ENCODE measurements at places on chromosomes 5 and 9. TPM values are rescaled to one million over a fixed set of nuclear protein-coding genes. Genes with fewer than 3 reads are reported as not detected.

SLIT3 gene
- 7.6 TPM for total RNA-seq

GRCh38 chr9:134787601-134788531 is 92.7 kb upstream of the FCN2 start:
- DNase-seq = no peak

CTSV gene
- total RNA-seq = 4.8 TPM

MYMK gene
- total RNA-seq = not detected

- DNase-seq = no peak
Observed at GRCh38 chr5:120848883-120849282, 384.8 kb downstream of the PRR16 start.

GRCh38 chr9:127215268-127216209 is 49.0 kb upstream of the GARNL3 start:
- no peak for DNase-seq

GRCh38 chr5:125491986-125492492 is 745.6 kb upstream of the ZNF608 start:
- no peak for DNase-seq

GRCh38 chr5:96199713-96200183 is 233.3 kb downstream of the PCSK1 start:
- no peak for DNase-seq

DNA sequence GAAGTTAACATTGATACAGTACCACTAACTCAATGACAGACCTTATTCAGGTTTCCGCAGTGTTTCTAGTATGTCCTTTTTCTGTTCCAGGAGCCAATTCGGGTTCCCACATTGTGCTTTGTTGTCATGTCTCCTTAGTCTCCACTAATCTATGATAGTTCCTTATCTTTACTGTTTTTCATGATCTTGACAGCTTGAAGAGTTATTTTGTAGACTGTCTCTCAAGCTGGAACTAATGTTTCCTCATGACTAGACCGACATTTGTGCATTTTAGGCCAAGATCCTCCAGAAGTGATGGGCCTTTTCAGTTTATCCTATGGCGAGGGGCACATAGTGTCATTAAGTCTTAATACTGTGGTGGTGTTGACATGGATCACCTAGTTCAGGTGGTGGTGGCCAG is 104.2 kb downstream of the MACROH2A1 start:
- DNase-seq = no peak

GRCh38 chr5:160555971-160556631 is 134.4 kb downstream of the PTTG1 start:
- DNase-seq = no peak

- no peak for DNase-seq
Observed at GRCh38 chr9:136346927-136347465, 16.5 kb downstream of the DNLZ start.

PGM5 gene
- 48.6 TPM for total RNA-seq

- no peak for DNase-seq
Observed at GRCh38 chr5:145510769-145511168, 324.4 kb downstream of the PRELID2 start.

DNA sequence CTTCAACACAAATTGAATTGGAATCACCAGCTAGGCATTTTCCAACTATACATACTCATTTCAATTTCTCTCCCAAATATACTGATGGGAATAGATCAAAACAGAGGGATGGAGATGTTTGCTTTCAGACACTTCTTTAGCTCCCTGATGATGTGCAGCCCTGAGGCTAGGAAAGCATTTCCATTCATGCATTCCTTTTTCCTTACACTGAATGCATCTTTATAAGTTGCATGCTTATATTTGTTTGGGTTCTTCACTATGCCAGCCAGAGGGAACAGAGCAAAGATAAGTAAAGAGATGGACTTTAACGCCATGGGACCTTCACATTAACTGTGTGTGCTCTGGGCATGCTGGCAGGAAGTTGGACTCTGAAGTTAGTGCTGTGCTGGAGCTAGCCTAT is 696.5 kb upstream of the CDH9 start:
- no peak for DNase-seq

DPYSL3 gene
- 8.8 TPM for total RNA-seq

DNA sequence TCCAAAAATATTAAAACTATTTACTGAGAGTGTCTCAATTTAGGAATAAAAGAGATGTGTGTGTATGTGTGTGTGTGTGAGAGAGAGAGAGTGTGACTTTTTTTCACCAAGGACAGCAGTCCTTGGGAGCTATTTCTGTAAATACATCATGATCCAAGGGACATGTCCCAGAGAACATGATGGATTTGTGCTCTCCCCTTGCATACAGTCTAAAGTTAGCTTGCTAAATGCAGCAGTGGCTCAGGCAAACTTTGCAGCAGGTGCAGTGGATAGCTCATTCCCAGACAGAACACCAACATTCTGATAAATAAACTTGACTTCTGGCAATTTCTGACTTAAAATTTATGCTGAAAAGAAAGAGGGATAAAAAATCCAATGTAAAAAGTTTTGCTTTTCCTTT is 55.4 kb upstream of the SGCD start:
- DNase-seq = no peak

- no peak for DNase-seq
Observed at GRCh38 chr5:34930870-34931269, 1.5 kb downstream of the DNAJC21 start.

SPINK7 gene
- not detected for total RNA-seq

DNA sequence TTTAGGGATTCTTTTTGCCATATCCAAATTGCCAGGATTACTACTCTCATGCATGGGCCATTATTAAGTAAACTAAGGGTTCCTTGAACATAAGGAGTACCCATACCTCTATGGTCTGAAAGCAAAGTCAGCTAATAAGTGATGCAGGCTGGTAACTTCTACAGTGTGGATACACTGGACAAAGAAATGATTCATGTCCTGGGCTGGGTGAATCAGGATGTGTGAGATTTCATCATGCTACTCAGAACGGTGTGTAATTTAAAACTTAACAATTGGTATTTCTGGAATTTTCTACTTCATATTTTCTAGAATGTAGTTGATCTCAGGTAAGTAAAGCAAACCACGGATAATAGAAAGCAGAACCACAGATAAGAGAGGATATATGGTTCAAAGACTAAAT is 428.8 kb downstream of the CHSY3 start:
- no peak for DNase-seq

DNA sequence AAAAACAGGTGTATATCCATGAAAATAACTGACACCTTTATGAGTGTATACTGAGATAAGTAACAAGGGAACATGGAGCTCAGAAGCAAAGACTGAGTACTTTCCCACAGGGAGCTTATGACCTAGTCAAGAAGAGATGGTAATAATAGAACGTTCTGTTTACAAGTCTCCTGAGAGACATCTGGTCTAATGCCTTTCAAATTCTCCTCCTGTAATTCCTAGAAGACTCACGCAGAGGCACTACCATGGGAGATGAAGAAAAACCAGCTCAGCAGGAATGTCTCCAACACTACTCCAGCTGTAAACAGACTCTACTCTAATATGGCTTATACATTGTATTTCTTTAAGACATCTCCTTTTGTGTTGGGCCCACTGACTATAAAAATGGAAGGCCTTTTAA is 503.6 kb upstream of the TUSC1 start:
- no peak for DNase-seq

GRCh38 chr5:8694545-8694944 is 825.6 kb downstream of the MTRR start:
- DNase-seq = no peak

DNA sequence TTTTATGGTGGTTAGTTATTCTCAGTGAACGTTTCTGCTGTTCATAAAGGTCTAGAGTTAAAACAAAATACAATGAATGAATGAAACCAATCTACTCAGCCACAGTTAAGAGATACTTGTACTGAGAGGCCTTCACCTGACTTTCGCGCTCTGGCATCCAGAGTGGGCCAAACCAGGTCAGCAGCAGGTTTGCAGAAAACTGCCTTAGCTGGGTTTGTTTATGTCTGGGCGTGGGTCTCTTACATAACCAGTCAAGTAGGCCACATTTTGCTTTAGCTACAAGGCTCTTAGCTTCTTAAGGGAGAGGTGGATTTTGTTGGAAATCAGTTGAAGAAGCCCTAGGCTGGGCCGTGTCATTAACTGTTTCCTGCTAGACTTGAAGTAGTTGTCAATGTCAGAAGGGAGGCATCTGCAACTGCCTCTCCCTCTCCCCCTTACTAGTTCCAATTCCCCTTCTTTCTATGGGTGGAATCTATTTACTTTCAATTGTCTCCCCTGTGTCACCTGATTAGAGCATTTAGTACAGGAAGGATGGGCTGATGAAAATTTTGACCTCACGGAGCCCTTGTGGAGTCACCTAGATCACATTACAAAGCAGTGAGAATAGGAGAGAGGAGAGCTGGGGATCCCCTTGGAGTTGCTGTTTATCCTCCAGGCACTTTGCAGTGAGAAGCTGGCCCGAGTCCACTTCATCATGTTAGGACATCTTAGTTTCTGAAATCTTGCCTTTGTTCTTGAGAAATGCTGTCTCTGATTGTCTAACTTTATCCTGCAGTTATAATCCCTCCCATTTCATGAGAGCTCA is 200.5 kb downstream of the ARHGEF28 start:
- no peak for DNase-seq

DNA sequence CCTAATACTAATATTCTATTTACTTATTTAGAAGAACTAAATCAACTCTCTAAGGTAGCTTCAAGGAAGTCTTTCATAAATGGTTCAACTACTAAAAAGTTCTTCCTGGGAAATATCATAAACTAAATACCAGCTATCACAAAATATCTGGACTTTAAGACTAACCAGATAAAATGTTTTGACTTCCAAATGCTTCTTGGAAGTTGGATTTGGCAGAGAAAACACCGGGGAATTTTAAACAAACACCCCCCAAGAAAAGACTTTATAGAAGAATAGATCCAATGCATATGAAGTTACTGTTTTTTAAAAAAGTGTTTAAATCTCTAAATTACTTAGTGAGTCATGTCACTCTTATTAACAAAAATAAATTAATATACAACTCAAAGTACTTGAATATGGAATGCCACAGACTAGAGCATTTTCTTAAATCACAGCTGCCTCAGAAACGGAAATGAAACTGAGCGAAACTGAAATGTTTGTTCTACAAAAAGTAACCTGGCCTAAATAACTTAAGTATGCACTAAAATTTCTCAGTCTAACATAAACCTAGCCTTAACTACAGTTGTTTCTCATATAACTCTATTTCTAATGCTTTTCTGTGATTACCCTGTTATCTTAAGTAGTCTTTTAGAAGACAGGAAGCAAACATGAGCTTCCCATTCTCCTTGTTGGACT is 6.8 kb downstream of the ABCA1 start:
- no peak for DNase-seq

SLC36A2 gene
- total RNA-seq = not detected

DNA sequence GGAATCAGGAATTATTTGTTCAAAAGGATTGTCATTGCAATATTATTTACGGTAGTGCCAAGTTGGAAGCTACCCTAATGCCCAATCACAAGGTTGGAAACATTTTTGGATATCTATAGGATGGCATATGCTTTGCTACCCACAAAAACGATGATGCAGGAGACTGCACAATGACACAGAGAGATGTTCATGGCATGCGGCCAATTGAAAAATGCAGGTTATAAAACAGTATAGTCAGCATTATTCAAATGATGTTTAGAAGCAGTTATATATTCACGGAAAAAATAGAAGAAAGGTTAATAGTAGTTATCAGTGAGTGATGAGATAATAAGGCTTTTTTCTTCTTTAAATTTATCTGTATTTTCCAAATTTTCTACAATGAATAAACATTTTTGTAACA is 5.9 kb upstream of the ACSL6 start:
- no peak for DNase-seq

GRCh38 chr9:129749575-129749974 is 3.3 kb downstream of the PTGES start:
- DNase-seq = no peak

SPATA31C1 gene
- not detected for total RNA-seq

GRCh38 chr5:95870105-95870672 is 47.7 kb upstream of the GLRX start:
- no peak for DNase-seq

DNA sequence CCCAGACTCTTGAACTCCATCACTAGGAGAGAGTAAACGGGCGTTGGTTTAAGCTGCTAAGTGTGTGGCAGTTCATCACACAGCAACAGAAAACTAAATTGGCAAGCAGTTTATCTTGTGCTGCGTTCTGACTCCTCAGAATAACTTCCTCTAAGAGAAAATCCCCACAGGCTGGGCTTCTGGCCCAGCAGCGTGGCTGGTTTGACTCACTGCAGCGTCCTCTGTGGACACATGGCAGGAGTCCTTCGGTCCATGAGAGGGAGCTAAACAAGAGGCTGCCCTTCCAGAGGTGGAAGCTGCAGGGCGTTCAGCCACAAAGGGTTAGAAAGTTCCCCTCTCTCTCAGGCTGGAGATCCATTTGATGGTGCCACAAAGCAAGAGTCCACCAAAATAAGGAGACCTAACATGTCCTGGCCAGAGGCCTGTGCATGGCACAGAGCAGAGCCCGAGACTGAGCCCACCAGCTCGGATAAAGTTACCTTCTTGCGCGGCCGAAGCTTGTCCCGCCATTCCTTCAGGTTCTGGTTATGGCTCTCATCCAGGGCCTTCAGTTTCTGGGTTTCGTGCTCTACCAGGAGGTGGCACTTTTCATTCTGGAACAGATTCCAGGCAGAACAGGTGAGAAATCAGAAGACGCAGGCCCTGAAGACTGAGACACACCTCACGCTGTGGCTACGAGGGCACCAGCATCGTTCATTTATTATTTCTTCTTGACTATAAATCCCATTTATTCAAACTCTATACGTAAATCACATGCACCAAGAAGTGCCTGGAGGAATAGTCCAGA is 46.2 kb upstream of the FBXW11 start:
- DNase-seq = no peak

GRCh38 chr5:176716320-176716719 is 69.0 kb downstream of the TSPAN17 start:
- DNase-seq = no peak

DNA sequence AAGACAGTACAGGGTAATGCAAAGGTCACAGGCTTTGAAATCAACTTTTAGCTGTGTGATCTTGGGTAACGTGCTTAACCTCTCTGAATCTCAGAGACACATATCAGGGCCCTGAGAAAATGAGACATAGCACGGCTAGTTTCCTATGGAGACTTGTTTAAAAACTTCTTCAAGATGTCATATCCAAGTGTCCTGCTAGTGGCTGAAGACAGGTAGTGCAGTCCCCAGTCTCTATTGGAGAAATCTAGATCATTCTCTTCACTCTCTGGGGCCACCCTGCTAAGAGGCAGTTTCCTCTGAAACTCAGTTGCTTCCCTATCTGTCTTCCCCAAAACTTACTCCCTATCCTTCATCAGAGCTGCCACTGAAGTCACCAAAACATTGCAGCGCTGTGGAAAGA is 30.3 kb upstream of the GRXCR2 start:
- DNase-seq = no peak

Data from colonic mucosa (tissue), 4 donors.